ENCODE measurements at places on chromosomes 2 and 18. TPM values are rescaled to one million over a fixed set of nuclear protein-coding genes. Genes with fewer than 3 reads are reported as not detected.

- no peak for DNase-seq
- no peaks in the 10 kb centered on the region for H3K4me1 ChIP-seq
- no peaks in the 10 kb centered on the region for H3K36me3 ChIP-seq
- no peaks in the 10 kb centered on the region for H3K27me3 ChIP-seq
These were observed 355.0 kb downstream of the RNF144A start for GRCh38 chr2:7272210-7272609.

GRCh38 chr18:9870431-9871008 is 15.3 kb upstream of the TXNDC2 start:
- no peak overlapping the region for H3K27ac ChIP-seq
- DNase-seq, result no peak
- no peaks in the 10 kb centered on the region for H3K36me3 ChIP-seq
- no peaks in the 10 kb centered on the region for H3K4me1 ChIP-seq
- no peak overlapping the region for H3K4me3 ChIP-seq
- H3K27me3 ChIP-seq, result no peaks in the 10 kb centered on the region

- no peak overlapping the region for H3K27ac ChIP-seq
- H3K4me3 ChIP-seq, result no peak overlapping the region
- peaks cover 10% of the 10 kb centered on the region for H3K36me3 ChIP-seq
These were observed 112.5 kb upstream of the NFATC1 start for GRCh38 chr18:79283131-79283810.

- no peaks in the 10 kb centered on the region for H3K36me3 ChIP-seq
- no peak for DNase-seq
- H3K4me3 ChIP-seq, result no peak overlapping the region
- H3K27me3 ChIP-seq, result no peaks in the 10 kb centered on the region
- H3K4me1 ChIP-seq, result no peaks in the 10 kb centered on the region
- H3K27ac ChIP-seq, result no peak overlapping the region
These were observed 35.1 kb downstream of the SANBR start for GRCh38 chr2:61100801-61101200.

The NXPH2 gene
- 0.19 TPM for total RNA-seq

Data from liver (tissue), 10 donors.